ENCODE measurements at places on chromosomes 5 and 9.

GRCh38 chr9:28967226-28967625 lies 1393.9 kb upstream of the C9orf72 start:
- no peak for DNase-seq

DNA sequence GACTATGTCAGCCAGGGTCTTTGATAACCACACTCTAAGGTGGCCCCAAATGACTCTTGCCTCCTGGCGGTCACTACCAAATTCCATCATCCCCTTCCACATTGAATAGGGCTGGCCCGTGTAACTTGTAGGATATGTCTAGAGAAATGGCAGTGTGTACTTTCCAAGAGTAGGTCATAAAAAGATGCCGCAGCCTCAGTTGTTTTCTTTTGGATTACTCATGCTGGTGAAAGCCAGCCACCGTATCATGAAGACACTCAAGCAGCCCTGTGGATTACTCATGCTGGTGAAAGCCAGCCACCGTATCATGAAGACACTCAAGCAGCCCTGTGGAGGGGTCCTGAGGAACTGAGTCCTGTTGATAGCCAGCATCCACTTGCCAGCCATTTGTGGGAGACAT lies 172.0 kb upstream of the TBC1D2 start:
- DNase-seq: no peak

DNA sequence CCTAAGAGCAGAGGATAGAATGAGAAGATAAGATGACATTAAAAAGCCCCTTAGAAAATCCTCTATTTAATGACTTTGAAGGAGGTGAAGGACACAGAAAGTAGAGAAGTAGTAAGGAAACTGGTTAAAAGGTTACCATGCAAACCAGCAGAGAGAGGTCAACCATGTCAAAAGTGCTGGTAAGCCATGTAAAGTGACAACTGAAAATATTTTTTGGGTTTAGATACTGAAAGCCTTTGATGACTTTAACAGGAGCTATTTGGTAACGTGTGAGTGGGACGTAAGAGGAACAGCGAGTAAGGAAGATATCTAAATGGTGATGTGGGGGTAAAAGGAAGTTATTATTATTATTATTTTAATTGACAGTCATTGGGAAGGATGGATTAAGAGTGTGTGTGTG lies 56.9 kb downstream of the MACIR start:
- no peak for DNase-seq

DNA sequence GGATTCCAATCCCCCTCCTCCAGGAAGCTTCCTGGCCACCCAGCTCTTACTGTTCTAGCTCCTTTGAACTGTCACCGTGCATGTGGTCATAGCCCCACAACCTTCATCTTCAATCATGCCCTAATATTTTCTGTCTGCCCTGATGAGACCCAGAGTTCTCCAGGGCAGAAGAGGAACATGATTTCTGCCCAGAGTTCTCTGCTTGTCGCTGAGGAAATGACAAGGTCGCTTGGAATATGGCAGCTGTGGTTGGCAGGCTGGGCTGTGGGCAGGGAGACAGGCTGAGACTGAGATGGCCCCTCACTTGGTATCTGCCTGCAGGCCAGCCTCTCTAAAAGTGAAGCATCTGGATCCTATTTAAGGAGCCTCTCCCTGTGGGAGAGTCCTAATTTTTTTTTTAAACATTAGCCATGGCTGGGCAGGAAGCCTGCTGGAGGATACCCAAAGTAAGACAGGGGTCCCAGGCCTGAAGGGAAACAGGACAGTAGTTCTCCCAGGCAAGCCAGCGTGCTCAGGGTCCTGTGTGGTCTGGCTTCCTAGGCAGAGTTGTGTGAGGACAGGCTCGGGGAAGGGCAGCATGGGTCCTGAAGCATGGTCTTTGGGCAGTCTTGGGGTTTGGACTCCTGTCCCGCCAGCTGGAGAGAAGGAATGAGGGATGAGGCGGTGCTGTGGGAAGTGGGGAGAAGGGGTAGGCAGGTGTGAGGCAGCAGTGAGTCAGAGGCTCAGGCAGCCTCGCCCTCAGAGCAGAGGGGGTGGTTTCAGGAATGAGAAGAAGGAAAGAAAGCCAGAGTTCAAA lies 242.1 kb downstream of the FSTL4 start:
- no peak for DNase-seq

DNA sequence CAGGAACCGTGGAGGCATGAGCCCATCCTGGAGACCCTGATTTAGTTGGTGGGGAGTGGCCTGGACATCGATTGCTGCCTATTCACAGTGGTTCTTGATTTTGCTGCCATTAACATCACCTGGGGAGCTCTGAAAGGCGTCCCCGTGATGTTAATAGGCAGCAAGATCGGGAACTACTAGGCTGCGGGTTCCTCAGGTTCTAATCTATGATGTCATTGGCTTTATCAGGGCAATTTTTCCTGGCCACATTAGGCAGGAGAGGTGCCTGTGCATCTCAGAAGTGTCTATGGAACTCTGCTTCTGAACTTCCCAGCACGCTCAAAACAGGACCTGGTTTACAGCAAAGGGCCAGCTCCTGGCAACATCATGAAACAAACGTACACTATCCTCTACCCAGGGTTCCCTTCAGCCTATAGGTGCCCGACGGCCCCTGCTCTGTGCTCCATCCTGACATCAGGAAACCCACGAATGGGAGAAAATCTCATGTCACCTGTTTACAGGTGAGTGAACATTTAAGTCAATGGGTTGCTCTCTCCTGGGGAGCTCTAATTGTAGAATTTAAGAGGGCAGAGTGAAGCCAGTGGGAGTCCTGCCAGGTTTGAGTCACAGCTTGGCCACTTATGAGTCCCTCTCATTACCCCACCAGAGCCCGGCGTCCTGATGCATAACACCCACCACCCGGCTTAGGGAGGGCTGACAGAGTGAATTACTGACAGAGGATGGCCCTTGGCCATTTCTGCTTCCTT lies 49.4 kb downstream of the ROPN1L start:
- DNase-seq: no peak

DNA sequence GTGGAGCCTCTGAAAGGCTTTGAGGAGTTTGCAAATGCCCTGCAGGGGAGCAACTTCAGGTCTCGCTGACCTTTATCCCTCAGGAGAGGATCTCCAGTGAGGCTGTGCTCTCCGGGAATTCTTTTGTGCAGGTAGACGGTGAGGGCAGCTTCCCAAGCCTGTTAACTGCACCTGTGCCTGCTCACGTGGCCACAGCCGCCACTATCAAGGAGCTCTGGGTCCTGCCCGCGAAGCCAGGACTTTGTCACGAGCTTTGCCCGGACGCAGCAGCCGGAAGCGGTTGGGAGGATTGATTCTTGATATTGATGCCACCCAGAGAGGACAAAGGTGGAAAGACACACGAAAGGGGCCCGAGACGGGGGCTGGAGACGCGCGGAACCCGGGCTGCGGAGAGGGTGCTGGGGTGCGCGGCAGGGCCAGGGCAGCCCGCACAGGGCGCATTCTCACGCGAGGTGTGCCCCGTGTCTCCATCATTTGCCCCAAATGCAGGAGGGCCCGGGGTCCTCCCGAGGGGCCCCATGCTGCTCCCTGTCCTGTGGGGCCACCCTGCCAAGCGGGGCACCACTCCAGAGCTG lies 18.2 kb downstream of the SLC9A3 start:
- DNase-seq: no peak

- DNase-seq: no peak
These were observed 134.5 kb downstream of the TRIO start for GRCh38 chr5:14277385-14278320.

GRCh38 chr5:119751734-119752094 lies 122.4 kb downstream of the FAM170A start:
- no peak for DNase-seq

DNA sequence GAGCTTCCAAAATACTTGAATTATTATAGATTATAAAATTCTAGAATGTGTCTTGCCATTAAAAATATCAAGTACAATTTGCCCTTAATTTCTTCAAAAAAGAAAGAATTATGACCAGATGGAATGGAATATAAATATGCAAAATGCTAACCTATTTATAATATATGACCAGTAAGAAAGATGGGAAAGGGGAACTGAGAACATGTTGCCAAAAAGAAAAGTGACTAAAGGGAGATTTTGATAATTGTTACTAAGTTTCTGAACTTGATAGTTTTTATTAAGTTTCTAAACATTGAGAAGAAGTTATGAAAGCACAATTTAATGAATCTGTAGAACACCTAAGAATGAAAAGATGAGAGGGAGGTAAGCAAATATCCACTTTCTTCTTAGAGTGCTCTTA lies 188.4 kb upstream of the NR4A3 start:
- DNase-seq: no peak

DNA sequence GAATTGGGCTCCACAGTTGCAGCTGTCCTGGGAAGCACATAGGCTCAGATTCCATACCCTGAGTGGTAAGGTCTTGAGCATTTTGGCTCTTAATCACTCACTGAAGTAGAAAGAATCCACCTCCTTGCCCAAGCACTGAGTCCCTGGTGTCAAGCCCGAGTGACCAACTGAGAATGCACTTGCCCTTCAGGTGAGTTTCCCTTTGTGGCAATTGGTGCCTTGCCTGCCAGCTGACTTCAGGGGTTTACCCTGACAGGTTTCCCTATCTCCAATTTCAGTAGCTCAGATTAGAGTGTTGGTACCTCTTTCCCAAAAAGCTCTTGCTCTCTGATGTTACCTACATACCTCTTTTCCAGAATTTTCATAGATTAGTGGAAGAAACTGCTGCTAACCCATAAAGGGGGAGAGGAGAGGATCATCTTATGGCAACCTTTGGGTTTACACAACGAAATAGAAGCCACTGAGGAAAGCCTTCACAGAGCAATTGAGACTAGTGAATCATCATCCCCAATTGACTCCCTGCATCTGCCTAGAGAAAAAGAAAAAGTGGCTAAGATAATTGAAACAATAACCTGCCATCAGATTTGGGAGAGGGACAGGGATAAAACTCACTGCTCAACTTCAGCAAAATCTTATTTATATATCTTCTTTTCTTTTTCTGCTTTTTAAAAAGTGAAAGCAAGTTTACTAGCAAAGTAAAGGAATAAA lies 48.6 kb downstream of the CCL28 start:
- no peak for DNase-seq
